ENCODE measurements at places on chromosomes 7 and 10.

DNA sequence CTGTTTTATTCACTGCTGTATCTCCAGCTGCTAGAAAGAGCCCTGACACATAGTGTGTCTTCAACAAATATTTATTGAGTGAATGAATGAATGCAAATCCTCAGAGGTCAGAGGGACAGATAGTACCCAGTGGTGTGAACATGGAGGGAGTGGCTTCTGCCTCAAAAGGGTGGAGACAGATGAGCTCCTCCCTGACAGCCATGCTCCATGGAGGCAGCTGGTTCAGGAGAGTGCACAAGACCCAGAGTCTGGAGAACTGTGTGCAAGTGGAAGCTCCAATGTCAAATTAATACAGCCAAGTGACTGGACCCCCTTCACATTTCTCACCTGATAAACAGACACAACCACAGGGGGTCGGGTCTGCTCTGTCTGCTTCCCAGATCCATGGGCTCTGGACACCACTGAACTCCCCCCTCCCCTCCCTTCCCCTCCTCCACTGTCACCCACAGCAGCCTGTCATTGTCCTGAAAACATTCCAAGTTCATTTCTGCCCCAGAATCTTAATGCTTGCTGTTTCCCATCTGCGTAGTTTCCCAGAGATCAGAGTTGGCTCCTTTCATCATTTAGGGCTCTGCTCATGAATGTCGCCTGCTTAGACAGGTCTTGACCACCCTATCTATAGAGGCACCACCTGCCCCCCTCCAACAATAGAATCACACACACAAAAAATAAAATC, 312.9 kb upstream of the PODXL start:
- DNase-seq: no peak

- peak; percentile 29 for DNase-seq
Measured at GRCh38 chr7:140542228-140542603, 62.9 kb upstream of the MKRN1 start.

- no peak for DNase-seq
Measured at GRCh38 chr7:81234896-81235295, 316.0 kb upstream of the SEMA3C start.

DNA sequence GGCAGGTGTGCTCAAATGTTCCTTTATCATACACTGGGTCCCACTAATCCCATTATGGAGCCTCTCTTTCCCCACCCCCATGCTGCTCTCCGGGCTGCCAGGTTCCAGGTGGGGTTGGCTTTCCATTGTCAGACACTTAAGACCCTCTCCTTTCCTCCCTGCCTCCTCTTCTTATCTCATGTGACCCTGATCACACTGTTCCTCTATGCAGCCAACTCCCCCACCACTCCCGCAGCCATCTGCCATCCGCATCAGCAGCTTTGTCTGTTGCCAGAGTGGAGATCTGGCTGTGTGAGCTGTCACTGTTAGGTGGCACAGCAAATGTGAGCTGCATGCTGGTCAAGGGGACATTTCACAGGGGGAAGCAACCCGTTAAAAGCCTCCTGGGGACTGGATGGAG, 391.4 kb downstream of the TNS3 start:
- DNase-seq: peak; percentile 82
